Right kidney (tissue), 9 donors: ENCODE measurements at places on chromosomes 5 and 9.

GRCh38 chr9:28014212-28014611 lies 440.9 kb upstream of the C9orf72 start:
- DNase-seq = no peak

- no peak for DNase-seq
These were observed 212.9 kb downstream of the ARRDC3 start for GRCh38 chr5:91170266-91170665.

DNA sequence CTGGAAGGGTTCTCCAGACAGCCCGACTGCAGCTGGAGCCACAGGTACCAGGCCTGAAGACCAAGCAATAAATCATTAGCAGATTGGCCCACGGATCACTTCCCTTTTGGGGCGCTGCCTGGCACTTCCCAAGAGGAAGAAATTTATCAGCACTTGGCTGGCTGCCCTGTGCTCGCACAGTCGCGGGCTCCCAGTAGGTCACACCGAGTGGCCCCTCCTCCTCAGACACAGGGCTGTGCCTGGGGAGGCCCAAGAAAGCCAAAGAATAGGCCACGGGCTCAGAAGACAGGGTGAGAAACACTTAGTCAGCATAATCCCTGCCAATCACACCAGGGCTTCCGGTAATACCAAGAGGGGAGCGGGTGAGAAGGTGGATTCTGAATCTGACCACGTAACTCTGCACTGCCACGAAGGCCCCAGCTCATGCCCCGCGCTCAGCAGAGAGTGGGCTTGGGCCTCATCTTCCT lies 115.7 kb upstream of the MSX2 start:
- DNase-seq = peak; percentile 38

DNA sequence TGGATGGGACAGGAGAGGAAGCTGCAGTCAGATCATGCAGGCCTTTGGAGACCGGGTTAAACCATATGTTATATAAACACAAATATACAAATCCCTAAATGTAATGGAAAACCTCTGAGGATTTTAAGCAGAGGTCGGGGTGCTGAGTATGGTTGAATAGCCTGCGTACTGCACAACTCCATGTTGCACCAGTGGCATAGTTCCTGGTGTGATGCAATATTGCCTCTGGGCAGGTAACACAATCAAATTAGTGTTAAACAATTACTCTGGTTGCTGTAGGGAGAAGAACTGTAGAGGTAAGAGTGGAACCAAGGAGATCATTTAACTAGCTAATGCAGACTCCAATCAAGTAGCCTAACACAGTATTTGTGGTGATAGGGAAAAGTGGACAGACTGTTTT lies 21.3 kb upstream of the RNF145 start:
- no peak for DNase-seq

GRCh38 chr5:157915638-157916037 lies 56.7 kb upstream of the CLINT1 start:
- no peak for DNase-seq

DNA sequence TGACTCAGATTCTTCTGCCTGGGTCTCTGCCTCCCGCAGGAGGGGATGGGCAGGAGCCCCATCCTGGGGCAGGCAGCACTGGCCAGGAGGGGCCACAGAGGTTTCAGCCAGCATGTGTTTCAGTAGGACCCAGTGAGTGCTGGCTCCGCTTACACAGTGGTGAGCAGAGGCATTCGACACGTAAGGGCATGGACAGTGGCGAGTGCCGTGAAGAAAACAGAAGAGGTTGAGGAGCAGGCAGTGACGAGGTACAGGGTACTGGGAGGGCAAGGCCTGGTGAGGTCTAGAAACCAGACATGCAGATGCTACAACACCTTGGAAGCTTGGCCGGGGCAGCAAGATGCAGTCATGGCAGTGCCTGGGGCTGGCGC lies 41.5 kb downstream of the CACNA1B start:
- DNase-seq = no peak

DNA sequence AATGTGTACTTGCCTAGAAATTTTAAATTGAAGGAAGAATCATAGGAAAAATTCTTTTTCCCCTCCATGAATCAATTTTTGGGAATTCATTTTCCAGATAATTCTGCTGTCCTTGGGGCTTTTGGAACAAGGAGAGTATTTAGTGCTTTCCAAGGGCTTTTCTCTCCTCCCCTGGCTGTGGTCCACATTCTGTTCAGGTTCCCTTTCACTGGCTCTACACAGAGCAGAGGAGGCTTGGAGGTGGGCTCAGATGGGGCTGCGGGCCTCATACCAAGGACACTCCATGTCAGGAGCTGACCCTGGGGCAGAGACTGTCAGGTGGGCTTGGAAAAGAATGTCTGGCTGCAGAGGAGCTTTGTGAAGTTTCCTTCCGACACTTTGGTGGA lies 128.1 kb downstream of the GADD45G start:
- DNase-seq = no peak

GRCh38 chr5:168776070-168776469 lies 196.9 kb upstream of the PANK3 start:
- no peak for DNase-seq

GRCh38 chr5:73801686-73802085 lies 175.7 kb downstream of the ARHGEF28 start:
- DNase-seq = no peak

- no peak for DNase-seq
These were observed 97.4 kb downstream of the NR3C1 start for GRCh38 chr5:143306040-143306439.

DNA sequence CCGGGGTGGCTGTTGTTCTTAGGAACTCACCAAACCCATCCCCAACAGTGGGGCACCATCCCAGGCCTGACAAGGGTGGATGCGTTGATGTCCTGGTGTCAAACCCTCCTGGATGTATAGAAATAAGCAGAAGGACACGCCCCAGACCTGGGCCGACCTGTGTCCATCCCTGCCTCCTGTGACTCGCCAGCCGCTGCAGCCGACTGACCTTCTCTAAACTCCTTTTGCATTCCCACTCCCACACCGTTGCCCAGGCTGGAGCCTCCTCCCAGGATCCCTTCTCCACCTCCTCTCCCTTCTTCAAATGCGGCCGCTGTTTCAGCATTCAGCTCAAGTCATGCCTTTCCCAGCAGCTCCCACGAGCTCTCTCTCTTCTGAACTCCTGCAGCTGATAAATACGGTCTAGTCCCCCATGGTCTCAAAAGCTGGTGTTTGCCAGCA lies 213.2 kb upstream of the IER5L start:
- DNase-seq = no peak

- DNase-seq = no peak
These were observed 18.7 kb downstream of the LCP2 start for GRCh38 chr5:170278611-170279458.

DNA sequence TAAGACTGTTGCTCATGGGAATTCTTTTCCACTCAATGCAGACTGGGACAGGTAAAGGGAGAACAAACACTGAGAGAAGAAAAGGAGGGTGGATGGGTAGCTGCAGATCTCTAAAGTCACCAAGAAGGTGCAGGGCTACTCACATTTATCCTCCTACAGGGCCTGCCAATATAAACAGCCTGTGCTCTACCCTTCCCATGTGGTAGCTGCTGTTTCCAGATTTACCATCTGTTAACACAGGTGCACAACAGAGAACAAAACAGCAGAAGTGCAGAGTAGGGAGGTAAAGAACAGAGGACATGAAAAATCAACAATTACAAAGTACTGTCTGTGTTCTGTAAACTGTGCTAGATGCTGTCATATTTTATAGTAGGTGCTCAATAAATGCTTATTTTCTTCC lies 26.0 kb downstream of the JAKMIP2 start:
- DNase-seq = no peak

- no peak for DNase-seq
These were observed 117.8 kb downstream of the ZNF354C start for GRCh38 chr5:179177711-179178575.

GRCh38 chr5:40841068-40841805 lies at the start of gene CARD6:
Gene CARD6, plus strand, starts transcription at chr5:40841367. Its CDS starts 16 bp downstream, at chr5:40841383.
- DNase-seq = no peak

GRCh38 chr5:176843673-176844072 lies 33.3 kb downstream of the UNC5A start:
- DNase-seq = no peak

DNA sequence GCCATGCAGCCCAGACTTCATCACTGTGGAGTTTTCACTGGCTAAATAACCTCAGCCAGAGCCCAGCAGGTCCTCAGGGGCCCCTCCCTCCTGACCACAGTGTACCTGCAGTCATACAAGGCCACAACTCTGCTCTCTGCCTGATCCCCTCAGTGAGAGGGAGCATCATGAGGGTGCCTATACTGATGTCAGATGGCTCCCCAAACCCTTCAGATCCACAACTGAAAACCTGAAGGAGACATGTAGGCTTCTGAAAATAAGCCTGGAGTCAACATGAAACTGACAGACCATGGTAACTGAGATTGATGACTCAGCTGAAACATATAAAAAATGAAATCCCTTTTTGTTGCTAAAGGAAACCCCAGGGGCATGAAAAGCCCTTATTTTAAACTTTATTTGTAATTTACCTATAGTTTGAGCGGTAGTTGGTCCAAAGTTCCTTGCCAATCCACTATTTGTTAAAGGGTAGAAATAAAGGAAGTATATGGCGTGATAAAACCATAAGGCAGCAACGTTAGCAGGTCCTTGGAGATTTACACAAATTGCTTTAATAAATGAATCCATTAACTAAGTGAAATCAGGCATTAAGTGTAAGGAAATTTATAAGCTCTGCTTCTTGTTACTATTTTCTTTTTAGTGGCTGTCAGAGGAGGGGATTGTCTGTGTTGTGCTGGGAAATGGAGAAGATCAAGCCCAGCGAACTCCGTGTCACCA lies 68.3 kb downstream of the FGF1 start:
- no peak for DNase-seq

DNA sequence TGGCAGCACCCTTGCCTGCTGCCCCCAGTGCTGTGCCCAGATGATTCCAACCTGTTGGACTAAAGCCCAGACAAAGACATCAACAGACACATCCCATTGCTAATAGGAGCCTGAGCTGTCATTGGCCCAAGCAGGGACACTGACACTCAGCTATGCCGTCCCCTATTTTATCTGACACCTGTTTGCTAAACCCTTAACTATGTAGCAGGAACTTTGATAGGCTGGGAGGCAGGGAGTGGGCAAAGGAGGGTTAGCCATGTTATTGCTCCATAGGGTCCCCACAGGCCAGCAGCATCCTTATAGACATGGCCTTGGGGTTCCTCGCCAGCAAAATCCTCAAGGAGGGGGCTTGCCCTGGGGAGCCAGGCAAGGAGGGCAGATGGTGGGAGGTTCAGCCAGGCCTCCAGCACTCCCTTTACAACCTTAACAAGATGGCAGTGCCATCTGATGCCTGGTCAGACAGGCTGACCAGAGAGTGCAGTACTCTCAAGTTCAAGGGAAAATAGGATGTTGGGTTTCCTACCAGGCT lies 50.4 kb upstream of the CDKN2AIPNL start:
- DNase-seq = no peak

GRCh38 chr5:22728610-22729009 lies 124.5 kb downstream of the CDH12 start:
- no peak for DNase-seq

- DNase-seq = no peak
These were observed 37.7 kb upstream of the PLEKHG4B start for GRCh38 chr5:54175-54730.

- no peak for DNase-seq
These were observed 79.6 kb upstream of the CDKN2B start for GRCh38 chr9:22088717-22089061.

- DNase-seq = no peak
These were observed 236.6 kb downstream of the PJA2 start for GRCh38 chr5:109173036-109173794.
